Stimulated activated CD4-positive, alpha-beta T cell treated with anti-CD3 and anti-CD28 coated beads, Interleukin-1b, Interleukin-23, amount 100 ng/mL, for 24 hours (primary cell): ENCODE measurements at places on chromosomes 2 and 18.

GRCh38 chr2:227616631-227617030, 667 bp upstream of the SCYGR4 start:
- no peak for DNase-seq

DNA sequence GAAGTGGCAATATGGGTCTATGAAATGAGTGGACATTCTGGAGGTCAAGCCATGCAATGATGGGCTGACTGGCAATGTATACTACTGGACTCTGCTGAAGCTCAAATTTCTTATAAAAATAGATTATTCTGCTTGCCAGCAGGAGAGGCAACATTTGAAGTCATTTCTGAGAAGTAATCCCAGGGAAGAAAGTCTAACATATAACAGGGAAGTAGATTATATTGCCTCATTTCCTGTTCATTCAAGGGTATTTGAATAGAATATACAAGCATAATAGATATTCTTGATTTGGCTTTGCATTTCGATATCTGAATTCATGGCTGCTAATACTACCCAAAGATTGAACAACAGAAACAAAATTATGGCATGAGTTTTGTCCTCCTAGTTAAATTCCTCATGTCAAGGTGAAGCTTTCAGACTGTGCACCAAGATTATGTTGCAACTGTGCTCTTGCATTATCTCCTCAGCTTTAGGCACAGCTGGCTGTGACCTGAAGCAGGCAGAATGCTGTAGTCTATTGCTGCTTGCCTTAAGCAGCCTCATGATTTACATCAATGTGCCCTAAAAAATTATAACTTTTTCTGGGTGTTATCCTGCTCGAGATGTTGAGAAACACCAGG, 13.3 kb upstream of the TMX3 start:
- no peak for DNase-seq

DNA sequence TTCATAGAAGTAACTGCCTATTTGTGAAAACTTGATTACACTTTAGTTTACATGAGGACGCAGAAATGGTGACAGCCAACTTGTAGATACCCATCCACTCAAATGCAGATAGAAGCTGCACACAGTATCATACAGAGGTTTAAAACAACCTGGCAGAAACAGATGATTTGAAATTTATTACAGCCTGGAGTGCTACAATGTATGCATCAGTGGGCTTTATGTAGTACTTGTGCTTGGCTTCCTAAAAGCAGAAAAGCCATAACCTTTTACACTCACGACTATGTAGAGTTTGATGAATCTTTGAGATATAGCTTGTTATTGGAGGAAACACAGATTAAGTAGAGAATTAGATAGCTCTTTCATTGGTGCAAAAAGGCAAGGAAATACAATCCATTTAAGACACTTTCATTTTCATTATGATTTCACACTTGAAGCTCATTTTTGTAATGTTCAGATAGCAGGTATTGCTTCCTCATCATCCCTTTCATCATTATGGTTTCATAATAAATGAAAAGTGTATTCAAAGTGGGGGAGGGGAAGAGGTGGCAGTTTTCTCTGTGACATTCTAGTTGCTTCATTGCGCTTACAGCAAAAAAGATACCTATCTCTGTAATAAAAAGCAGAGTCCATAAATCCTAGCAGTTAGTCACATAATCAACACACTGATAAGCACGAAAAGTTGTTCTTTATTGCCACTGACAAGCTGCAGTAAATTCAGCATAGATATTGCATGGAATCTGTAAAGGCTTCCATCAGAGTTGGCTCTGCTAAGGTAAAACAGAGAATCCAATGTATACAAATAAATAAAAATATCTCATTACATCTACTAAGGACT, 789.8 kb upstream of the FSHR start:
- DNase-seq: no peak

- DNase-seq: no peak
Measured at GRCh38 chr2:164816046-164816445, 25.6 kb downstream of the COBLL1 start.
